ENCODE measurements at places on chromosomes 16 and 17. TPM values are rescaled to one million over a fixed set of nuclear protein-coding genes. Genes with fewer than 3 reads are reported as not detected.

TSPOAP1 gene
- total RNA-seq, result 25.6 TPM

MT1F gene
- total RNA-seq, result 11.4 TPM

OMG gene
- total RNA-seq, result 0.54 TPM

TBC1D3K gene
- not detected for total RNA-seq

ACSM3 gene
- 10.1 TPM for total RNA-seq

MEIOB gene
- total RNA-seq, result not detected

DNA sequence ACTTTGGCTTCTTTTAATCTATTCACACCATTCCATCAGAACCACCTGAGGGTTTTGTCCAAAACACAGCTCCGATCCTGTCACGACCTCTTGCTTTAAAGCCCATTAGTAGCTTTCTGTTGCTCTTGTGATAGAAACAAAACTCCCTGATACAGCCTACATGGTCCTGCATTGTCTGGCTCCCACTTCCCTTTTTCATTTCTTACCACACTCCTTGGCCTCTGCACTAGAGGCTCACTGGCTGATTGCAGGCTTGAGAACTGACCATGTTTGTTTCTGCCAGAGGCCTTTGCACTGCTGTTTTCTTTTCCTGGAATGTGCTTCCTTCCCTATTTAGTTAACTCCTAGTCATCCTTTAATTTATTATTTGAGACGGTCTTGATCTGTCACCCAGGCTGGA is 23.7 kb downstream of the IST1 start:
- no peak overlapping the region for H3K4me3 ChIP-seq
- H3K27me3 ChIP-seq, result no peaks in the 10 kb centered on the region
- peaks cover 82% of the 10 kb centered on the region for H3K36me3 ChIP-seq
- no peak for DNase-seq
- no peak overlapping the region for H3K27ac ChIP-seq

GRCh38 chr16:23949630-23950290 is 114.0 kb downstream of the PRKCB start:
- H3K4me3 ChIP-seq, result peak overlapping the region; percentile 32
- H3K27ac ChIP-seq, result peak overlapping the region; percentile 94
- peak; percentile 94 for DNase-seq
- no peaks in the 10 kb centered on the region for H3K27me3 ChIP-seq
- peaks cover 18% of the 10 kb centered on the region for H3K36me3 ChIP-seq

DNA sequence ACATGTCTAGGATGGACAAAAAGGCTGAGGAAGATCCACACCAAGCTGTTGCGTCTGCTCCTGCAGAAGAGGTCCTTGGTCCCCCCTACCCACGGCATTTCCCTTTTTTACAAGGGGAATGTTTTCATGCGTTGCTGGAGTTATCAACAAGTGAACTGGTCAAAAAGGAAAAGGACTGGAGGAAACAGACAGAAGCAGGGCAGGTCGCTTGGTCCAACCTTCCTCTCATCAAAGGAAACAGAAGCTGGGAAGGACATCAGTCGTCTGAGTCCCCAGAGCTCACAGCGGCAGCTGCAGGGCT is 26.1 kb downstream of the PIEZO1 start:
- no peak for DNase-seq
- H3K4me1 ChIP-seq, result peaks cover 32% of the 10 kb centered on the region
- peak overlapping the region; percentile 50 for H3K27ac ChIP-seq

GRCh38 chr16:67216612-67217490 is 10.1 kb upstream of the TMEM208 start:
- H3K4me3 ChIP-seq, result no peak overlapping the region
- H3K27ac ChIP-seq, result no peak overlapping the region
- no peaks in the 10 kb centered on the region for H3K36me3 ChIP-seq
- no peaks in the 10 kb centered on the region for H3K27me3 ChIP-seq

Data from activated CD8-positive, alpha-beta memory T cell treated with anti-CD3 and anti-CD28 coated beads, Interleukin-2, amount 10 ng/mL, durations not matched to agents 7 days and 5 days (primary cell).